Endothelial cell of umbilical vein (primary cell): ENCODE measurements at places on chromosomes 3 and 15. TPM values are rescaled to one million over a fixed set of nuclear protein-coding genes. Genes with fewer than 3 reads are reported as not detected.

GRCh38 chr3:113908133-113908532 lies 39.7 kb upstream of the ZDHHC23 start:
- DNase-seq = no peak
- H3K27ac ChIP-seq = no peak overlapping the region
- no peaks in the 10 kb centered on the region for H3K4me1 ChIP-seq
- no peak overlapping the region for H3K4me3 ChIP-seq
- H3K27me3 ChIP-seq = no peaks in the 10 kb centered on the region
- H3K36me3 ChIP-seq = no peaks in the 10 kb centered on the region

GRCh38 chr3:183554377-183554776 lies 1.1 kb downstream of the KLHL6 start:
- peak overlapping the region; percentile 92 for H3K27ac ChIP-seq
- no peaks in the 10 kb centered on the region for H3K36me3 ChIP-seq
- H3K4me3 ChIP-seq = peak overlapping the region; percentile 75

DNA sequence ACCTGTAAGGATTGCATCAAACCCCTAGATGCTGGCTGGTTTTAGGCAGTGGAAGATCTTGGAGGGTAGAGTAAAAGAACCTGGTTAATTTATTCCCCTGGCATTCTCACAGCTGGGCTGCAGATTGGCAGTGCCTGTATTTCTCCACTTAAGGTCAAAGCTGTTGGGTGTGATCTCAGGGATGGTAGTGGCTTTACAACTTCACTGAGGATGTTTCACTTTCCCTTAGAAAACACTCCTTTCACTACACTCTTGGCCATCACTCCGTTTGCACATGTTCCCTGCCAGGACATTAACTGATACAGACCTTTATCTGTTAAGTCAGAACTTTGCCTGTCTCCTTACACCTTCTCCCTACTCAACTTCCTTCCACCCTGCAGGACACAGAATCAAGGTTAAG lies 779.1 kb upstream of the SEMA6D start:
- H3K4me3 ChIP-seq = no peak overlapping the region
- no peaks in the 10 kb centered on the region for H3K4me1 ChIP-seq
- no peaks in the 10 kb centered on the region for H3K36me3 ChIP-seq
- H3K27ac ChIP-seq = no peak overlapping the region
- DNase-seq = no peak

GRCh38 chr3:121529308-121529707 lies 16.5 kb downstream of the POLQ start:
- H3K27ac ChIP-seq = no peak overlapping the region
- no peaks in the 10 kb centered on the region for H3K36me3 ChIP-seq
- DNase-seq = peak; percentile 31
- no peaks in the 10 kb centered on the region for H3K4me1 ChIP-seq
- no peak overlapping the region for H3K4me3 ChIP-seq

TRIM42 gene
- not detected in 2 replicates for polyA plus RNA-seq

DNA sequence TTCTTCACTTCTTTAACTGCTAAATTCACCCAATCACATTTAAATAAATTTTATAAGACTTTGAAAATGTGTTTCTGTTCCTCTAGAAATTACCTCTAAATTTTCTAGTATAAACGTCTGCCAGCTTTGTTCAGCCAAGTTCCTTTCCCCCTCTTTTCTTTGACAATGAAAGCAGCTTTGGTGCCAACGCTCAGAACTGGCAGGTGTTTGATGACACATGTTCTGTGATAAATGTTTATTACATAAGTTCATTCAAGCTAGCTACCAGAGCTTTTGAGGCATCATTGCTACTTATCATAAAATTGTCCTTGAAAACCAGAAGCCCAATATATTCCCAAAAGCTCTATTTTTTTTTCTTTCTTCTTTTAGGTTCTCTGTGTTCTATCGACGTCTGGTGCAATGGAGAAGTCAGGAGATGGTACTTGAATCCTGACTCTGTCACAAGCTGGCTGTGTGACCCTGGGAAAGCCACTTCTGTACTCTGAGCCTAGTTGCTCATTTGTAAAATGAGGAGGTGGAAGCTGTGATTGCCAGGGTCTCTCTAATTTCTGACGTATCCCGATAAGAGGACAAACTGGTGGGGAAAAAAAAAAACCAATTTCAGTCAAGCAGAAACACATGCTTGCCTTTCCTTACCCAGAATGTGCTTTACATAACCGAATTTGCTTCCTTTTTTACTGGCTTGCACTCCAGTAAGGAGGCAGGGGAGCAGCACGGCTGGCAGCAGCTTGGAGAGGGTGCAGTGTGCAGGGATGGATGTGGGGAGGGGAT lies 187.1 kb upstream of the LPP start:
- no peak for DNase-seq
- H3K27ac ChIP-seq = no peak overlapping the region
- peaks cover 2% of the 10 kb centered on the region for H3K27me3 ChIP-seq
- H3K4me1 ChIP-seq = no peaks in the 10 kb centered on the region

- H3K4me1 ChIP-seq = peaks cover 30% of the 10 kb centered on the region
- no peak for DNase-seq
- no peak overlapping the region for H3K4me3 ChIP-seq
These were observed 10.0 kb downstream of the FAM107A start for GRCh38 chr3:58567251-58567515.

EIF4A2 gene
- 255 and 401 TPM in 2 replicates for polyA plus RNA-seq

RLBP1 gene
- not detected in 2 replicates for polyA plus RNA-seq

- DNase-seq = no peak
- H3K27me3 ChIP-seq = no peaks in the 10 kb centered on the region
- no peaks in the 10 kb centered on the region for H3K36me3 ChIP-seq
- H3K27ac ChIP-seq = no peak overlapping the region
These were observed 154.0 kb upstream of the SYNPR start for GRCh38 chr3:63124090-63124489.

GRCh38 chr3:57706462-57706861 lies 13.6 kb upstream of the DENND6A start:
- peak; percentile 51 for DNase-seq
- peaks cover 8% of the 10 kb centered on the region for H3K4me1 ChIP-seq
- no peaks in the 10 kb centered on the region for H3K27me3 ChIP-seq
- H3K27ac ChIP-seq = no peak overlapping the region

ZNF660 gene
- 0.38 and 0.44 TPM in 2 replicates for polyA plus RNA-seq

GRCh38 chr15:85804481-85805170 lies 9.9 kb upstream of the KLHL25 start:
- DNase-seq = no peak
- H3K27ac ChIP-seq = no peak overlapping the region
- no peaks in the 10 kb centered on the region for H3K36me3 ChIP-seq
- no peaks in the 10 kb centered on the region for H3K4me1 ChIP-seq

DNA sequence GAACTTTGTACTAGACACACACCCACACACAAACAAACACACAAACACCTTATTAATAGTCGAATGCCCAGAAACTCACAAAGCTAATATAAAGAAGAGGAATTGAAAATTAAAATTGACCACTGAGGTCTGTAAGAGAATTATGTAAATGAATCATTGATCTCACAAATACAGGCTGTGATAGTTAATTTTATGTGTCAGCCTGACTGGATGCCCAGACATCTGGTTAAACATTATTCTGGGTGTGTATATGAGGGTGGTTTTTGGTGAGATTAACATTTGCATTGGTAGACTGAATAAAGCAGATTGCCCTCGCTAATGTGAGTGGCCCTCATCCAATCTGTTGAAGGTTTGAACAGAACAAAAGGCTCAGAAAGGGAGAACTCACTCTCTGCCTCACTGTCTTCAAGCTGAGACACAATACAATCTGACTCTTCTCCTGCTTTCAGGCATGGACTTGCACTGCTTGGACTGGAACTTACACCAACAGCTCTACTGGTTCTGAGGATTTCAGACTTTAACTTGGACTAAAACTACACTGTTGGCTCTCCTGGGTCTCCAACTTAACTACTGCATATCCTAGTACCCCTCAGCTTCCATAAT lies 199.4 kb upstream of the TTC14 start:
- H3K4me3 ChIP-seq = no peak overlapping the region

DNA sequence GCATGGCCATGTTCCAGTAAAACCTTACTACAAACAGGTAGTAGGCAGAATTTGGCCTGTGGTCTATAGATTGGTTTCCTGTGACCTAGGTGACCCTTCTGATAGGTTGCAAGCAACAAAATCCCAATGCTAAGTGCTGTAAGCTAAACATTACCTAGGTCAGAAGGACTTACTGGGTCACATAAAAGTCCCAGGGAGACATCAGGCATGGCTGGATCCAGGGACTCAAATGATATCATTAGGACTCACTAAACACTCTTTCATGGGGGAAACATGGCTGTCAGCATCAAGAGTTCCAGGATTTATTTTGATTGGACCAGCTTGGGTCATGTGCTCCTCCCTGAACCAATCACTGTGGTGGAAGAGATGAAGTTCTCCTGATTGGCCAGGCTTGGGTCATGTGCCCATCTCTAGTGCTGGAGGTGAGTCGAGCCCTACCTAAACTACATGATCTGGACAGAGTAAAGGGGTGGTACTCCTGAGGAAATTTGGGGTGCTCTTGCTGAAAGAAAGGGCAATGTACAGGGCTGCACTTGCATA lies 16.8 kb upstream of the SLC6A1 start:
- no peaks in the 10 kb centered on the region for H3K36me3 ChIP-seq
- no peak for DNase-seq
- no peaks in the 10 kb centered on the region for H3K4me1 ChIP-seq
- H3K4me3 ChIP-seq = no peak overlapping the region

C3orf52 gene
- polyA plus RNA-seq = 2.9 and 4.2 TPM in 2 replicates

DNA sequence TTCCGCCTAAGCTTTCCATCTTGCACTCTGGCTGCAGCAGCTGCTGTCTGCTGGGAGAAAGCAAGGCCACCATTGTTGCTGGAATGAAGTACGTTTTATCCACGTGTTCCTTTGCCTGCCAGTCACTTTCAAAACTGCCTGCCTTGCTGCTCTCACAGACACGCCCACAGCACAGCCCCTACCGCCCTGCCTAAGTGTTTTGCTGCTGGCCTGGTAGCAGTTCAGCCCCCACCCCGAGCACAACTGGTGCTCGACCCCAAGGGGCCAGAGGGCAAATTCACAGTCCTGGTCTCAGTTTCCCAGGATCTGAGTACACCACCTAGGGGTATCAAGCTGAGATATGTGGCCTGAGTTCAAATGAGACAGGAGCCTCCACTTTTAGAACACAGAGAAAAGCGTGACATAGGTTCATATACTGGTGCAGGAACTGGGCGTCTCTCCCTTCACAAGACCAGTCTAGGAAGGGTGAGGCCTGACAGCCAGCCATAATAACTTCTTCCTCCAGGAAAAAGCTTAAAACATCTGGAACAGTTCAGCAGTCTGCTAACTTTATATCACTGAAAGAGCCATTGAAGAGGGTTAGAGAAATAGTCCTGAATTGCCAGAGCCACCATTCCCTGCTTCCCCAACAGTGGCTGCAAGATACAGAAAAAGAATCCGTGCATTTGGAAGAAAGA lies 1012.3 kb downstream of the ZPLD1 start:
- no peaks in the 10 kb centered on the region for H3K27me3 ChIP-seq
- H3K36me3 ChIP-seq = no peaks in the 10 kb centered on the region
- no peak for DNase-seq
- H3K4me1 ChIP-seq = no peaks in the 10 kb centered on the region
- no peak overlapping the region for H3K4me3 ChIP-seq

INTS14 gene
- 45.8 and 52.6 TPM in 2 replicates for polyA plus RNA-seq

- H3K4me1 ChIP-seq = peaks cover 28% of the 10 kb centered on the region
- no peaks in the 10 kb centered on the region for H3K36me3 ChIP-seq
- no peak overlapping the region for H3K4me3 ChIP-seq
- H3K27me3 ChIP-seq = no peaks in the 10 kb centered on the region
These were observed 57.4 kb downstream of the MGLL start for GRCh38 chr3:127764841-127765362.

ASB14 gene
- polyA plus RNA-seq = 0.01 TPM in 1 of 2 replicates, not detected in the other

- H3K27ac ChIP-seq = no peak overlapping the region
- no peak for DNase-seq
- no peaks in the 10 kb centered on the region for H3K27me3 ChIP-seq
- no peaks in the 10 kb centered on the region for H3K36me3 ChIP-seq
- no peaks in the 10 kb centered on the region for H3K4me1 ChIP-seq
These were observed 151.9 kb upstream of the ARL6 start for GRCh38 chr3:97612632-97613031.
